ENCODE measurements at places on chromosomes 3 and 15.

DNA sequence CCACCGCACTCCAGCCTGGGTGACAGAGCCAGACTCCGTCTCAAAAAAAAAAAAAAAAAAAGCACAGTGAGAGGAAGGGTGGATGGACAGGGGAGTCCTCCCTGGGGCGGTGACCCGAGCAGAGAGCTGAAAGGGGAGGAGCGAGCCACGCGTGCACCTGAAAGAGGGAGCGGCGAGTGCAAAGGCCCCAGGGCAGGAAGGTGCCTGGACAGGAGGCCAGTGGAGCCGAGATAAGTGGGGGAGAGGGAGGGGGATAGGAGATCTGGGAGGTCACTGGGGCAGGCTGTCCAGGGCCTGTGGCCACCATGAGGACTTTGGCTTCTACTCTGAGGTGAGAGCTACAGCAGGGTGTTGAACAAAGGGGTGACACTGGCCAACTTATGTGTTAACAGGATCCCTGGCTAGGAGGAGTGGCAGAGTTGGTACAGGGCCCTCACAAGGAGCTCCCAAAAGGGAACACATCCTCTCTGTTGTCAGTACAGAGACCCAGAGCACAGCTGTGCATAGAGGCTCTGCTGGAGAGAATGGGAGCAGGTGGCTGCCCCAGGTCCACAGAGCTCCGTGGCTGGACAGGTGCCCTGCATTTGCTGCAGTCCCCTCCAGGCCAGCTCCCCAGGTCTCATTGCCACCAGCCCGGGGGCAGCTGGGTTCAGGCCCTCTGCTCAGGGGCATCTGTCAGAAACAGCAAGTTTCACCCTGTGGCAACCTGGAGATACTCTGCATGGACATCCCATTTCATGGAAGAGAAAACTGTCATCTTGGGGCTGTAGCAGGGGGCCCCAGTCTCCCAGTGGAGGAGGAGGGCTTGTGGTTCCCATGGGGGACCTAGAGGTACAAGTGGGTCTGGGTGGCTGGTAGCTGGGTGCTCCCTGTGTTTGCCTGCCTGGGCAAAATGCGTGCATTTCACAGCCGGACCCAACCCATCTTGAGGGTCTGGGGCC lies 28.5 kb downstream of the FBLN2 start:
- DNase-seq, result no peak

DNA sequence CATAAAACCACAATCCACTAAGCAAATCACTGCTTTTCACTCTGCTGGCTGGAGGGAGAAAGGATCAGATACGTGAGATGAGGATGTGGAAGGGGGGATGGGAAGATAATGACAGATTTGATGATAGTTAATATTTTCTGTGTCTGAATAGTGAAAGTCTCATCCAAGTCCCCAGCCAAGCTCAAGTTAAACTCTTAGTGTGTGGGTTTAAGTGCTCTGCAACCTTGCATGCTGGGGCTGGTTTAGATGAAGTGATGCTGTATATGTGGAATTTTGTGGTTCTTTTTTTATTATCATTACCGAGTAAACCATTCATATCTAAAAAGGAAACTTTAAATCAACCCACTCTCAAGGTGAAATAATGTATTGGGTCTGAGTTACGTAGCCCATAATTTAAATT lies 111.0 kb downstream of the TPRG1 start:
- no peak for DNase-seq

- no peak for DNase-seq
Observed at GRCh38 chr3:125965505-125965904, 3.5 kb upstream of the ROPN1B start.

DNA sequence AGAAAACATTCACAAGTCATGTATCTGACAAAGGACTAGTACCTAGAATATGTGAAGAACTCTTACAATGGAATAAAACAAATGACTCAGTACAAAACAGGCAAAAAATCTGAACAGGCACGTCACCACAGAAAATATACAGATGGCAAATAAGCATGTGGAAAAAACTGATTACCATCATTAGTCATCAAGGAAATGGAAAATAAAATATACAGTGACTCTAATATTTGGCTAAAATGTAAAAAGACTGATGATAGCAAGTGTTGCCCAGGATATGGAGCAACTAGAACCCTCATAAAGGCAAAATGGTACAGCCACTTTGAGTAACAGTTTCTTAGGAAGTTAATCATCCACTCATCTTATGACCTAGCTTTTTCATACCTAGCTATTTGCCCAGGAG lies 95.8 kb upstream of the ABHD17C start:
- no peak for DNase-seq

GRCh38 chr3:50473768-50474167 lies 29.7 kb downstream of the CACNA2D2 start:
- no peak for DNase-seq

DNA sequence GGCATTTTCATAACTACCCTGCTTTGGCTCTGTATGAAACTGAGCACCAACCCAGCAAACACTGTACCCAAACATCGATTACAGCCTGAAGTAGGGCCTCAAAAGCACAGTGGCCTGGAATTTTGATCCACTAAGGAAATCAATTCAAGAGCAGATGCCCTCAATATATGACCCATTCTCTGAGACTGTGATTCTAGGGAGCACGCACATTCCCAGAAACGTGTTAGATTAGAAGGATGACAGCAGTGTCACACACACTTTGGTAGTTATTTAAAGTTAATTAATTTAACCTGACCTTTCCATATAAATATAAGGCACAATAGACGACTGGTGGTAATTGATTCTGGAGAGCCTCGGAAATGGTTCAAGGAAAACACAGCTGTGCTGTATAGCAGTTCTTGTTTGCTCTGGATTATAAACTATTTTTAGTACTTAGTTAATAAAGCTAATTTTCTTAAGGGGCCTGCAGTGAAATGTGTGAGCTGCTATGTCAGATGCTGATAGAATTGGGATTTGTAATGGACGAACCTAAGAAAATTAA lies 126.3 kb upstream of the ZNF385D start:
- DNase-seq, result no peak

- DNase-seq, result no peak
Observed at GRCh38 chr3:146026547-146026946, 134.4 kb downstream of the PLOD2 start.

DNA sequence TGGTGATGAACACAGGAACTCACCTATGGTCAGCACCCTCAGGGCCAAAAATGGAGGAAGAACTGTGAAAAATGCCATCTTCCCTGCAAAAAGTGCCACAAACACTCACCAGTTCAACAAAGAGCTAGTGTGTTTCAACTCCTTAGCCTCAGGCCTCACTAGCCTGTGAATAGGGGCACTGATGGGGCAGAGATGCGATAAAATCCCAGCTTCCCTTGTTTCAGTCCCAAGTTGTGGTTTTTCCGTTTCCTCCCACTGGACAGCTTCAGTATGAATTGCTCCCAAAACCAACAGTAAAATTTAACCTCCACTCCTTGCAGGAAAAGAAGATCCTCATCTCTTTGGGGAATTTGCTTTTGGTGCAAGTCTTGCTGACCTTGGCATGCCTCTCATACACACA lies 117.4 kb upstream of the ADAMTS9 start:
- DNase-seq, result no peak

DNA sequence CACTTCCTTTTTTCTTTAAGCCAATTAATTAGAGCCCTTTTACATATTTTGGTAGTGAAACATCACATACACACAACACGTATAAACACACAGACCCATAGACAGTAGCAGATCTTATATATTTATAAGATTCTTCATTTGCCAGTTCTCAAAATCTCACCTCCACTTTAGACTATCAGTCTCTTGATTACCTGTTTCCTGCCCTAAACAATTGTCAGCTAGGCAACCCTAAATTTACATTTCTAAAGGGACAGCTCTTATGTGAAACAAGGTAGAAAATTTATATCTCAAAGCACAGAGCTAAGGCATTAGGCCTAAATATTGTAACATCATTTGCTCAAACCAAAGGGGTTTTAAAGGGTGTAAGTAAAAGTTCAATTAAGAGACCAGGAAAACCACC lies 28.9 kb downstream of the SETMAR start:
- no peak for DNase-seq

- no peak for DNase-seq
Observed at GRCh38 chr3:58168498-58168897, 42.3 kb downstream of the DNASE1L3 start.

GRCh38 chr3:111351334-111351733 lies 190.7 kb upstream of the CD96 start:
- DNase-seq, result no peak

GRCh38 chr3:160840590-160840989 lies 84.6 kb downstream of the PPM1L start:
- DNase-seq, result no peak

- no peak for DNase-seq
Observed at GRCh38 chr3:140199743-140200142, 264.8 kb downstream of the CLSTN2 start.

- DNase-seq, result no peak
Observed at GRCh38 chr15:90040618-90041017, 39.5 kb downstream of the ZNF710 start.

DNA sequence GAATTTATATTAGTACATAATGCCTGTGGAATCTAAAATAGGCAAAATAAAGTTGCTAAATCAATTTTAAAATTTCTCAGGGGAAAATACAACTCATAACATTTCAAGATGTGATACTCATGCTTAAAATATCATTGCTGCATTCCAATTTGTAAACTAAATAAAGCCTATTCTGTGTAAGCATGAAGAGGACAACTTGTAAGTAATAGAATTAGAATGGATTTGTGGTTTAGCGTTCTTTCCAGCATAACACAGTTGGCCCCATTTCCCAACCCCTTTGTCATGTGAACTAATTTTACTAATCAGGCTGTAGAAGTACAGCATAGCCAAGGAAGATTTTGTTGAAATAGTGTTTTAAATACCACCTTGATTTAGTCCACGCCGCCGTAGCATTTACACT lies 437.2 kb downstream of the SI start:
- DNase-seq, result no peak

- no peak for DNase-seq
Observed at GRCh38 chr3:144055604-144056003, 84.0 kb downstream of the DIPK2A start.

DNA sequence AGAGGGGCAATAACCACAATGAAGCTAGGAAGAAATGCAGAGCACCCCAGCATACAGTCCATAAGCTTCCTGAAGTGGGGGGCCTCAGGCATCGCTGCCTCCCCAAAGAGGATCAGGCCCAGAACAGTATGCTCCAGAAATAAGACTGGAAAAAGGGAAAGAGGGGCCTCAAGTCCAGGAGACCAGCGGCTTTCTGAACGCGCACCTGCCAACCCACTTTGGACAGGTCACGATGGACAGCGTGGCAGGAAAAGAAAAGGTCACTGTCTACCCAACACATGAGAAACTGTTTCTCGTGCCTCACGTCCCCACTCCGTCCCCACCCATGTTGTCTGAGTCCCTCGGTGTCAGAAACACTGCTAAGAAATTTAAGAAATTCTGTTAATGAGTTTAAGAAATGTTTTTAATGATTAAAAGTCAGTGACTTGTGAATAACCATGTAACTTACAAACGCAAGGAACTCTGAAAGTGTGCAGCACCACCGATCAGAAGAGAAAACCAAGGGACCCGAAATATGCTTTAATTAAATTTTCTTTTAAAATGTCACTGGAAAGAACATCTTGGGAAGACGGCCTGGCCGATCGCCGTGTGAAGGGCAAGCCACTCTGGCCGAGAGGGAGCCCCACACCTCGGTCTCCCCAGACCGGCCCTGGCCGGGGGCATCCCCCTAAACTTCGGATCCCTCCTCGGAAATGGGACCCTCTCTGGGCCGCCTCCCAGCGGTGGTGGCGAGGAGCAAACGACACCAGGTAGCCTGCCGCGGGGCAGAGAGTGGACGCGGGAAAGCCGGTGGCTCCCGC lies 1.7 kb upstream of the PPARG start:
- no peak for DNase-seq

DNA sequence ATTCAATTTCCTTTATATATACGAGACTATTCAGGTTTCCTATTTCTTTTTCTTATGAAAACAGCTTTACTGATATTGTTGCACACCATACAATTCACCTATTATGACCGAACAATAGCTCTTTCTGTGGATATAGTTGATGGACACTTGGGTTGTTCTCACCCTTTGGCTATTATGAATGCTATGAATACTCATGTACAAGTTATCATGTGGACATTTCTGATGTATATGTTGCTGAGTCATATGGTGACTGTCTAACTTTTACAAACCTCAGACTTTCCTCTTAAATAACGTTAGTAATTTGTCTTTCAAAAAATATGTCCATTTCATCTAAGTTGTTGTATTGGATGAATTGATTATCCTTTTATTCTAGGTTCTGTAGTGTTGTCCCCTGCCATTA lies 15.7 kb upstream of the USF3 start:
- no peak for DNase-seq

GRCh38 chr3:33250712-33251111 lies 26.5 kb upstream of the FBXL2 start:
- DNase-seq, result no peak

- DNase-seq, result no peak
Observed at GRCh38 chr3:160124224-160124623, 101.0 kb upstream of the C3orf80 start.

- no peak for DNase-seq
Observed at GRCh38 chr15:65076486-65077290, at the start of gene KBTBD13. Gene KBTBD13, plus strand, starts transcription at chr15:65076746. Its CDS starts 70 bp downstream, at chr15:65076816.

DNA sequence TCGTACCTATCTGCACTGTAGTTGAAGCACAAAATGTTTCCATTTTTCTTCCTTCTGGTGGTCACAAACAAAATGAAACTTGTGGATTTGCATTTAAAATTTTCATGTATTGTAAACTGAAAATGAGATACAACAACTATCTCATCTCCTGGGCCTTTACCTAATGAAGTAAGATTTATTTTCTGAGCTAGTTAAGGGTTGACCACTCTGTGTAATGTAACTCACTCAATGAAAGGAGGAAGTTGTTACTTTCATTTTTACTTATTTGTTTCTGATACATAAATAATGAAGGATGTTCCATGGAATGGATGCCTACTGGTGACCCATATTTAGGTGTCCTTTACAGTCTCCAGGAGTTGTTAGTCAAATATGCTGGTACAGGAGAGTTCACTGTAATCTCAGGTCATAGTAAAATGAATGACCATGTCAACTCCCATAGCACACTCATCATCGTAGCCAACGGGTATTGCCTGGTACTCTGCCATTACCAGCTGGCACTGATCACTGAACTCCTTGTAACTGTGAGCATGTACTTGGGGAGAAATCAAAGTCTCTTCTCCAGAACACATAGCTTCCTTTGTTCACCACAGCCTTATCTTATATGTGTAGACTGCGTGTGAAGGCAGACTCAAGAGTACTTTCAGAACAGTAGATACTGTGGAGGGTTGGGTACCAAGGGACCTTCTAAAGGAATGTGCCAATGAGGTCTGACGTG lies 474.2 kb upstream of the ROBO2 start:
- no peak for DNase-seq

- no peak for DNase-seq
Observed at GRCh38 chr3:162799910-162800309, 1303.3 kb downstream of the OTOL1 start.

DNA sequence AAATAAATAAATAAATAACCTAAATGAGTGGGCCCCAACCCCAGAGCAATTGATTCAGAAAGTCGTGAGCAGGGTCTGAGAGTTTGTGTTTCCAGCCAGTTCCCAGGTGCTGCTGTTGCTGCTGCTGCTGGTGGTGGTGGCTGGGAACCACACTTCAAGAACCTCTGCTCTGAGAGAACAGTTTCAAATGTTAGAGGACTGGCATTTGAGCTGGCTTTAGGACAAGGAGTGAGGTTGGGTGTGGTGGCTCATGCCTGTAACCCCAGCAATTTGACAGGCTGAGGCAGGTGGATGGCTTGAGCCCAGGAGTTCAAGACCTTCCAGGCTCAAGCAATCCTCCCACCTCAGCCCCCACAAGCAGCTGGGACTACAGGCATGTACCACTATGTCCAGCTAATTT lies 123.1 kb upstream of the UBE2E1 start:
- DNase-seq, result no peak

- no peak for DNase-seq
Observed at GRCh38 chr3:187209491-187209890, 12.2 kb downstream of the RTP1 start.

Data from activated CD8-positive, alpha-beta memory T cell treated with anti-CD3 and anti-CD28 coated beads for 1 hour (primary cell).